GM12878 (cell line): ENCODE measurements at places on chromosomes 1 and 21.

GRCh38 chr1:115649964-115650363 is 8.2 kb downstream of the VANGL1 start:
- DNase-seq, result no peak

DNA sequence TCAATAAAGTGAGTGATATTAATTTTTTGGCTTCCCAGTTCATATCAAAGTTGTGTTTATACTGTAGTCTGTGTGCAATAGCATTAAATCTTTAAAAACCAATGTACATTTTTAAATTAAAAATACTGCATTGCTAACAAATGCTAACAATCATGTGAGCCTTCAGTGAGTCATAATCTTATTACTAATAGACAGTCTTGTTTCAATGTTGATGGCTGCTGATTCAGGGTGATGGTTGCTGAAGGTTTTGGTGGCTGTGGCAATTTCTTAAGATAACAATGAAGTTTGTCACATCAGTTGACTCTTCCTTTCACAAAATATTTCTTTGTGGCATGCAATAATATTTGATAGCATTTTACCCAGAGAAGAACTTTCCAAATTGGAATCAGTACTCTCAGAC is 109.0 kb downstream of the ZMYM4 start:
- no peak for DNase-seq

- no peak for DNase-seq
Measured at GRCh38 chr1:66295803-66296202, 238.2 kb upstream of the SGIP1 start.

GRCh38 chr1:182839209-182840066 is at the start of gene DHX9:
TSS of gene DHX9 (plus strand) at chr1:182839347. CDS start at chr1:182842567, 3,220 bp downstream.
- peak; percentile 60 for DNase-seq
